Right ventricle myocardium inferior (tissue), 1 donor: ENCODE measurements at places on chromosomes 1 and 21. TPM values are rescaled to one million over a fixed set of nuclear protein-coding genes. Genes with fewer than 3 reads are reported as not detected.

- DNase-seq = peak; percentile 72
Measured at GRCh38 chr1:170664093-170664827, at the start of gene PRRX1. TSS of gene PRRX1 (plus strand) at chr1:170664131. CDS start at chr1:170664219, 88 bp downstream.

- no peak for DNase-seq
Measured at GRCh38 chr1:100799548-100799947, 80.0 kb downstream of the VCAM1 start.

SMYD3 gene
- total RNA-seq = 8.8 TPM

DNA sequence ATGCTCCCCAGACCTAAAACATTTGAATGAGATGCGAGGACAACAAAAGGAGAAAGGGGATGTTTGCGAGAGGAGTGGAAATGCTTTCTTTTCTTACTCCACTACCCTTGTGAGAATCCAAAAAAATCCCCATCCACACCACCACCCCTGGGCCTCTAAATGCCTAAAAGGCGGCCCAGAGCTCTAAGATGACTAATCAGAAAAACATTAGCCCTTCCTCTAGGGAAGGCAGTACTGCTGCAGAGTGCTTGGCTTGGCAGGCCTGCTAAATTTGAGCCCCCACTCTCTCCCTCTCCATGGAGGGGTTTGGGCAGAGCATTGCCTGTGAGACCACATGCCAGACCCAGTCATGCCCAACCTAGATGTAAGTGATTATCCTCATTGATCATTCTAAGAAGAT, 347.9 kb downstream of the USH2A start:
- DNase-seq = no peak

- DNase-seq = no peak
Measured at GRCh38 chr1:111275780-111276433, 14.7 kb upstream of the CHIA start.

TMPRSS3 gene
- not detected for total RNA-seq

DNA sequence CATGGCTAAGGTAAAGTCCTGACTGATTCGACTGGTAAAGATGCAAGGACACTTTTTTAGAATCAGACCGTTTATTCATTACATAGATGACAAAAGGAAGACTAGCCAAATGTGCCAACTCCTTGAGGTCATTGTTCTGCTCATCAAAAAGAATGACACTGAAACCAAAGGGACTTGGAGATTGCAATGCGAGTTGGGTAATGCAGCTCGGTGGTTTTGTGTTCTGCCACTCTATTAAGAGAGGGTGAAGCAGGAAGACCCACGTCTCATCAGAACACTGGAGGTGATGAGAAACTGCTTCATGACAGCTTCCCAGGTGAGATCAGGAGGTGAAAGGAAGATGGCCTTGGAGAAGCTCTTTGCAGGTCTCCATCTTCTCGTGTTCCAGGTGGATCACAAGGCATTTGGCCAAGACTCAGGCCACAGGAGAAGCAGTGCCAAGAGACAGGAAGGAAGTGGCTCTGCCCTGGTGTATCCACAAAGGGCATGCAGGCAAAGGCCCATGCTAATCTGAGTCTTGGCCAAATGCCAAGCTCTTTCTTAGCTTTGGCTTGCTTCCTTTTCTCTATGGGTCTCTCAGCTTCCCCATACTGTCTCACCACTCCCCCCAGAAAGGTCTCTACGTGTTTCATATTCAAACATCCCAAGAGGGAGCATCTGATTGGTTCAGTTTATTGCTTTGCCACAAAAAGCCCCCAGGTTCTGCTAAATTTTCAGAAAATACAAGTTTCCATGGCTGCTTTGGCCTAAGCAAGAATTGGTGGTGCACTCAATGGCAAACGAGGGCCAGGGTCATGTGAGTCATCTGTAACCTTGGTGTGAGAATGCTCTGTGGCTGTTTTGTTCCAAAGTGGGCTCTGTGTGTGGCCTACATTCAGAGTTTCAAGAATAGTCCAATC, 5.7 kb upstream of the CCT8 start:
- DNase-seq = no peak

- DNase-seq = no peak
Measured at GRCh38 chr1:6870571-6870970, 85.3 kb downstream of the CAMTA1 start.

- DNase-seq = no peak
Measured at GRCh38 chr1:28123461-28123961, 35.1 kb upstream of the EYA3 start.

- DNase-seq = no peak
Measured at GRCh38 chr21:39005502-39005787, 177.8 kb downstream of the PSMG1 start.

DNA sequence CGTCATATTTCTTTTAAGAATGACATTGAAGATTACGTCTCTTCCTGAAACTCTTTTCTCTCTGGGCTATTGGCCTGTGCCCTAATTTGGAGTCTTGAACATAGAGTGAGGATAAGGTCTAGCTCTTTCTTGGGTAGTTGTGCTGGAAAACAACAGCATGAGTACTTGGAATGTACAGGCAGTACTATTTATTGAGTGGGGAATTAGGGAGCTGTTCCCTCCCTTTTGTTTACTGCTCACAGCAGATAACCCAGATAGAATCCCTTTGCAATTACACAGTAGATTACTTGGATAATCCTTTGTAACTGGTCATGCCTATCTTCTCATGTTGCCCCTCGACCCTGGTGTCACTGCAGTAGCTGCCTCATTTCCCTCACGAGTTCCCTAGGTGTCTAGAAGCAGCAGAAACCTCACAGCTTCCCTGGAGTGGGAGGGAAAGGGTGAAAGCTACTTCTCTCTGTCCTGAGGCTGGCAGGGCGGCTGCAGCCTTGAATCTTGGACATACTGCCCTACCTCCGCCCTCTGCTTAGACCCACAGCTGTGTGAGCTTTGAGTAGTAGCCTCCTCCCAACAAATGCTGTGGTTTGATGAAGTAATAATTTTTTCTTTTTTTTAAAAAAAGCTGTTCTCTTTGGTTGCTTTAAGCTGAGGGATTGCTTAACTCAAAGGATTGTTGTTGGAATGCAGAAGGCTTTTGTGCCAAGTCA, 70.6 kb downstream of the FGGY start:
- DNase-seq = peak; percentile 88

DLGAP3 gene
- total RNA-seq = 0.22 TPM

DNA sequence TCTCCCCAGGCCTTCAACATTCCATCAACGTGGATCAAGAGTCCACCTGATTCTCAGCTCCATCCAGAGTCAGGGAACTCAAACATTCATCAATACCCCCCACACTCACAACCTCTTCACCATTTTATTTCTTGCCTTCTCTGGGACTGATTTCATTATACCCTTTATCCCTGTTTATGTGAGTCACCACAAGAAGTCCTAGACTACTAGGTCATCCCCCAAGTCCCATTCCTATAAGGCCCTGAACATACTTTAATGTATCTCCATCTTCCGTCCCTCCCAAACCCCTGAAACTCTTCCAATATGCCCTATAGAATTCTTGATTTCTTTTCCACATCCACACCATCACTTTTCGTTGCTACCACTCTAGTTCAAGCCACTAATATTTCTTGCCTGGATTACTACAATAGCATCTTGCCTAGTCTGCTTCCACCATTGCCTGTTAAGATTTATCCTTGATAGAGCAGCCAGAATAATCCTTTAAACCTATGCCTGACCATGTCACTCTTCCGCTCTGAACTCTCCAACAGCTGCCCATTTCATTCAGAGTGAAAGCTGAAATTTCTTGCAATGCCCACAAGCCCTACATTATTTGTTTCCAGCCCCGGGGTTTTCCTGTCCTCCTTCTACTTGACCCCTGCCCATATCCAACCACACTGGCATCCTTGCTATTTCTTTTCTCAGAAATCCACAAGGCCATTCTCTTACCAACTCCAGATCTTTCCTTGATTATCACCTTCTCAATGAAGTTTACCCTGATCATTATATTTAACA, 9.4 kb upstream of the SAMD13 start:
- DNase-seq = no peak

GRCh38 chr1:185721553-185721952, 12.6 kb upstream of the HMCN1 start:
- DNase-seq = no peak

DNA sequence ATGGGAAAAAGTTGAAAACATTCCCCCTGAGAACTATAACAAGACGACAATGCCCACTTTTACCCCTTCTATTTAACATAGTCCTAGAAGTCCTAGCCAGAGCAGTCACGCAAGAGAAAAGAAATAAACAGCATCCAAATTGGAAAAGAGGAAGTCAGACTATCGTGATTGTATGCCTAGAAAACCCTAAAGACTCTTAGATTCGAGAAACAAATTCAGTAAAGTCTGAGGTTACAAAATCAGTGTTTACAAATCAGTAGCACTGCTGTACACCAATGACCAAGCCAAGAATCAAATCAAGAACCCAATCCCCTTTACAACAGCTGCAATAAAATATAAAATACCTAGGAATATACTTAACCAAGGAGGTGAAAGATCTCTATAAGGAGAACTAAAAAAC, 72.4 kb downstream of the POU2F1 start:
- no peak for DNase-seq

AMIGO1 gene
- 18.3 TPM for total RNA-seq

DNA sequence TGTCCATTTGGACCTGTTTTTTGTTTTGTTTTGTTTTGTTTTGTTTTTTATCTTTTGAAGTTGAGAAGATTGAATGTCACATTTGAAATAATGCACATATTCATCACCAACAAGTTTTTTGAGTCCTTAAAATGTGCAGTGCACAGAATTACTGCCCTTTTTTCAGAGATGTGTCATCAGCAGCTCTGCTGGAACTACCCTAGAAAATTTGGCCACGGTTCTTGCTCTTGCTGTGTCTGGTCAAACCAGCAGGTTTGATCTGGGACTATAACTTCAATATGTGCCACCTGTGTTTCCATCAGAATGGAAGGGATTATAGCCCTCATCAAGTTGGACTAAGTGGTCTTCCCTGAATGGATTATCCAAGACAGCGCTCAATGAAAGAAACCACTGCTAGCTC, 24.1 kb upstream of the CNN3 start:
- DNase-seq = no peak

GRCh38 chr1:104878203-104878909, 1128.7 kb downstream of the AMY1C start:
- no peak for DNase-seq

GRCh38 chr1:246008363-246008831, 498.7 kb downstream of the SMYD3 start:
- DNase-seq = no peak

ZMYND12 gene
- 1.4 TPM for total RNA-seq

- DNase-seq = no peak
Measured at GRCh38 chr1:29541631-29542030, 305.3 kb downstream of the PTPRU start.

DNA sequence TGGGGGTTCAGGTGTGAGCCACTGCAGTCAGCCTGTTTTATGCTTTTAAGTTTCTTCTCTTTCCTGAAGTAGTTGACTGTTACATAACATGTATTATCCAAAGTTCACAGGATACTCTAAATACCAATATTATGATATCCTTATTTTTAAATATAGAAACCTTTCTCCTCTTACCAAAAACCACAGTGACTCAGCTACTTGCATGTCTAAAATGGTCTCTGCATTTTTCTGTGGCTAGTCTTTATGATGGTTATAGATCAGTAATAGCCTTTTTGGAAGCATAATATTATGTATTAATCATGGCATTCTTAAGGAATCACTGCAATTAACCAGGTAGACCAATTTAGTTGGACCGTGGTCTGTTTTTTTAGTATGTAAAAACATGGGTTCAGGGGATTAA, 210.8 kb upstream of the CACYBP start:
- DNase-seq = no peak

DNA sequence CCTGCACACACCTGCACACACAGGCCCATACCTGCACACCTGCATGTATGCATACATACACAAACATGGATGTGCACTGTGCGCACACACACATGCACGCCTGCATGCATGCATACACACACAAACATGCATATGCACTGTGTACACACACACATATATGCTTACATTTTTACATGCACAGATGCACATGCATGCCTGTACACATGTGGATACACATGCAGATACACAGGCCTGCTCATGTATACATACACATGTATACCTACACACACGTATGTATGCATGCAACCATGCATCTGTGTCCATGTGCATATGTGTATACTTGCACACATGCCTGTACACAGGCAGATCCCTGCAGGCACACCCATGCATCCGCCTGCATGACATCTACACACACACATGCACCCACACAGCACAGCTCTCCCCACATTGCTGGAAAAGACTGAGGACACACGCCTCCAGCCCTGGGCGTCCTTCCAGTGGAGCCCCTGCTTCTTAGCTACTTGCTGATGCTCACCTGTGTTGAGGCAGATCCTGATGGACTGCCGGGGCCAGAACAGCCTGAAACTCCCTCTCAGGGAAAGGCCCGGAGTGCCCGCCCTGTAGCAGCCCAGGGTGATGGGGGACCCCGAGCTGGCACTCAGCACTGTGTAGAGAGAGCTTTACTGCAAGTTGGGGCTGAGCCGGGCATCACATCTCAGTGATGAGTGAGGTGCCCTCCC, 28.6 kb downstream of the KRTAP10-1 start:
- no peak for DNase-seq

DNA sequence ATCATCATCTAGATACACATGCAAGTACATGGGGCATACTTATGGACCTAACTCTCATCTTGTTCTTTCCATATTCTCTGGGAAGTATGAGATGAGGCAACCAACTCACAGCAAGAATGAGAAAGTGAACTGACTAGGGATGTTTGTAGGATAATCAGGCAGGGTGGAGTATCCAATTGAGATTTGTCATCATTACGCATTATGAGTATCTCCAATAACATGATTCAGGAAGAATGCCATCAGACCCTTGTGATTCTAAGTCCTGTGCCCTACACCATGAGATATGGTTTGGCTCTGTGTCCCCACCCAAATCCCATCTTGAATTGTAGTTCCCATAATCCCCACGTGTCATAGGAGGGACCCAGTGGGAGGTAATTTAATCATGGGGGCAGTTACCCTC, 154.0 kb downstream of the SLC30A10 start:
- DNase-seq = no peak

DNA sequence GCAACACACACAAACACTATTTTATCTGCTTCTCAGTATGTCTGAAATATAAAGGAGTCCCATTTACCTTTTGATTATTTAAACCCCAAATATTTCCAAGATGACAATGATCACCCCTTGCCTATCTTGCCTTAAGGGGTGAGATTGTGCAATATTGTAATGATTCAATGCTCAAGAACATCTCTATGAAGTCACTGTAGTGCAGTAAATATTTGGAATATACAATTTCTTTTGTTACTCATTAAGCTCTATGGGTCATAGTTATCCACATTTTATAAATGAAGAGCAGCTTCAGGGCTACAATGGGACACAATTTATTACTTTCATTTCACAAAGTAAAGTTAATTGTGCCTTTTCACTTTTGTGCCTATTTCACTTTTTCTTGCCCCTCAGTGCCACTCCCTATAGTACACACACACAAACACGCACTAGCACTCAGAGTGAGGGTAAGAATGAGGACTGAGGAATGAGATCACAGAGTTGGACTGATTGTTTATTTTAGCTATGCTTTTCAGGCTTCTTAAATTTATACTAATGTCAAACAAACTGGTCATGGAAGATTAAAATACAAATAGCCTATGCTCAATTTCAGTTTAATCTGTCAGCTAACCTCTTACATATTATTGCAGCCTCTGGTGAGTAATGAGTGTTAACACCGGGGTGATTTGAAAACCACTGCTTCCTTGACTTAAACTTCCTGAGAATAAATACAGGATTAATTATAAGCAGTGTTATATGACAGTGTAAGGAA, 521.0 kb upstream of the B3GALT2 start:
- DNase-seq = no peak
